ENCODE measurements at places on chromosomes 2 and 18.

GRCh38 chr2:176852667-176853066 is 359.9 kb upstream of the HNRNPA3 start:
- DNase-seq: peak; percentile 55

DNA sequence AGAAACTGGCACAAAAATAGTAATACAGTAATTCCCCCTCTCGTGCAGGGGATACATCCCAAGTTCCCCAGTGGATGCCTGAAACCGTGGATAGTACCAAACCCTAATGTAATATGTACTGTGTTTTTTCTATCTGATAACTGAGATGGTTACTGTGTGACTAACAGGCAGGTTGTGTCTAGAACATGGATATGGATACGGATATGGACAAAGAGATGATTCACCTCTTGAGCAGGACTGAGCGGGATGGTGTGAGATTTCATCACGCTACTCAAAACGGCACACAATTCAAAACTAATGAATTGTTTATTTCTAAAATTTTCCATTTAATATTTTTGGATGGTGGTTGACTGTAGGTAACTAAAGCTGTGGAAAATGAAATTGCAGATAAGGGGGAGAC is 3.4 kb downstream of the MBD1 start:
- no peak for DNase-seq

DNA sequence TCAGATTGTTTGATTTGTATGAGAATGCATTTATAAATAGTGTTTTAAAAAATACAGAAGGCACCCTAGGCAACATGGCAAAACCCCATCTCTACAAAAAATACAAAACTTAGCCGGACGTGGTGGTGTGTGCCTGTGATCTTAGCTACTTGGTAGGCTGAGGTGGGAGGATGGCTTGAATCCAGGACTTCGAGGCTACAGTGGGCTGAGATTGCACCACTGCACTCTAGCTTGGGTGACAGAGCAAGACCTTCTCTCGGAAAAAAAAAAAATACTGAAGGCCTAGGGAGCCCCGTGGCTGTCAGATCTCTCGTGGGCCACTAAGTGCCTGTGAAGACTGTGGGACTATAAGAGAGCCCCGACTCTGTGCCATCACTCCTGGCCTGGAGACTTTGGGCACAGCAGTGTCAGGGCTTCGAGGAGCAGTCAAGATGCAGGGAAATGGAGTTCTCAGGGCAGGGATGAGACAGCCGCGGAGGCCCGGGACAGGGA is 40.5 kb downstream of the MYO7B start:
- no peak for DNase-seq

DNA sequence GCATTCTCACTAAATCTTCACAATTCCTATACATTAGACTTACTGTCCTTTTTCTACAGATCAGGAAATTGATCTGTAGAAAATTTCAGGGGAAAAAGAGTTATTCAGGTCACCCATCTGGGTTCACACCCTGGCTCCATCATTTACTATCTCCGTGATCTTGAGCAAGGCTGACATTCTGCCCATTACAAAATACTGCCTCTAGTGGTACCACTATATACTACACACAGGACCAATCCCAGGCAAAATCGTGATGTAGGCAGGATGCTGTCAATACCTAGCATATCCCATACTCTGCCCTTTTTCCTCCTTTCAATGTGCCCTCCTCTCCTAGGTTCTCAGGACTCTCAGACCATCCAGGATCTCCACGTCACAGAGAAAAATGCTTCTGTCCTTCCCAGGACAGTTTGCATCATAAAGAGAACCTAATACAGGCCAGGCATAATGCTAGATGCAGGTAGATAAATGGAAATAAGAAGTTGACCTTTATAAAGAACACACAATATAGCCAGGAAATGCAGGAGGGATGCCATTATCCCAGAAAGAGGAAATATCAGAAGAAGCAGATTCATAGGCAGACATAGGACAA is 101.9 kb downstream of the CDH20 start:
- DNase-seq: no peak

DNA sequence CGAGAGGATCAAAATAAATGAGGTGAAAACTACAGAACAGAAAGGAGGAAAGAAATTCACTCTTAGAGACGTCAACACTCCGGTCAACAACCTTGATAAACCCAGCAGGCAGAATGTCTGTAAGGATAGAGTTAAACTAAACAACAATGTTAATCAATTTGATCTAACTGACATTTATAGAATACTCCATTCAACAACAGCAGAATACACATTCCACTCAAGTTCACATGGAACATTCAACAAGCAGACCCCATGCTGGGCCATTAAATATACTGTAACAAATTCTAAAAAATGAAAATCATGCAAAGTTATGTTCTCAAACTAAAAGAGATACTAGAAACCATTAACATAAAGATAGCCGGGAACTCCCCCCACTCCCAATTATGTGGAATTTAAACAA is 41.8 kb downstream of the FAM210A start:
- DNase-seq: no peak

DNA sequence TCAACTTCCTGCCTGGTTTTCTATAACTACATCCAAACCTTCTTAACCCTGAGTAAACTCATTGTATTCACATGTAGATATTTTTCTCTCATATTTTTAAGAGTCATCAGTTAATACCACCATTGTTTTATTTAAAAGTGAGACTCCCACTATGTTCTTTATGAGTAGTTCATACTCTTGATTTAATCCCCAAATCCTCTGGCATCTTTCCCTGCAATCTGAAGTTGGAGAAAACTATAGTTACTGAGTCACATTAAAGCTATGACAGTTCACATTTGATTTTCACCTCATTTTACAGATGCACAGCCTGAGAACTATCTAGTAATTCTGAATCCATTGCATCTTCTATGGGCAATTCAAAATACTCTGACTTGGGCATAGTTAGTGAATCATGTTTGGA is 1358.7 kb upstream of the NRXN1 start:
- DNase-seq: no peak

GRCh38 chr18:47995654-47996053 is 65.2 kb upstream of the SMAD2 start:
- DNase-seq: no peak

- peak; percentile 68 for DNase-seq
Observed at GRCh38 chr2:102251042-102251848, 60.1 kb upstream of the IL1RL1 start.

DNA sequence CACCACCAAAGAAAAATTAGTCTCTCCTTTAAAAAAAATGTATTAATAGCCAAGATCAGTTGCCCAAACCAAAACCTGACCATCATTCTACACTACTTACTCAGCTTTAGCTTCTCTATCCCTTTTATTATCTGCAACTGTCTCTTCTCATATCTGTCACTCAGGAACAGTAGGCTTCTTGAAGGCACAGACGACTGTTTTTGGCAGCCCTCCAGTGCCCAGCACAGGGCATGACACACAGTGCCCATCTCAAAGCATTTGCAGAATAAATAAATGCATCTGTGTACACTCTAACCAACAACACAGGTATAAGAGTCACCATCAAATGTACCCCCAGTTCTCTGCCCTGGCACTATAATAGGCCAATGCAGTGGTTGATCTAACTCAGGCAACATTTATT is 117.2 kb downstream of the UXS1 start:
- no peak for DNase-seq

- no peak for DNase-seq
Observed at GRCh38 chr18:58806826-58807714, 57.6 kb upstream of the ZNF532 start.

DNA sequence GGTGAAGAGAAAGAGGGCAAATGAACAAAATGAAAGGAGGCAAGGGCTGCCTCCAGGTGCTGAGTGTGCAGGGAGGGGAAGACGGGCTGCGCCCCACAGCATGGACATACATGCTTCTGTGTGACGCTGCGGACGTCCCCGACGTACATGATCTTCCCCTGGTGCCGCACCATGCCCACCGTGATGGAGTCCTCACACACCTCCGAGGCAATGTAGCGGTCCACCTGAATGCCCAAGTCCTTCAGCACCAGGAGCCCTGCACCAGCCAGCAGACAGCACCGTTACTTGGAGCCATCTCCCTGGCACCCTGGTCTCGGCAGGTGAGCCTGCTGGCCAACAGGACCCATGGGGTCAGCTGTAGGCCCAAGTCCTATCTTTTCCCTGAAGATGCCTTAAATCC is 73.1 kb upstream of the POMC start:
- DNase-seq: no peak

DNA sequence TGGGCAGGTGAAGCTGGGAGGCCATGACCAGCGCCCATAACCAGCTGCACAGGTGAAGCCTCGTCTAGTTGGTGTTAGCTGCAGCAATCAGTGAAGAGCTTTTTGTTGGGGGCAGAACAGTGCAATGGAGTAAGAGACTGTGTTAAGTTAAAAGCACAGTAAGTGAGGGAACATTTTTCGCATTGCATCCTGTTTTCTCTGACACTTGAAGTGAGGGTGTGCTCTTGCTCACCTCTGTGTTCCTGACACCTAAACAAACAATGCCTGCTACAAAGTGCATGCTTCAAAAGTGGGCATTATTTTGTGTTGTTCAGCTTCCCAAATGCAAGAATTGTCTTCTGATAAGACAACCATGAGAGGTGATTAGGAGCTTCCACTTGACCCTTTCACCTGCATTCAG is 324.0 kb upstream of the ACVR2A start:
- no peak for DNase-seq

- DNase-seq: no peak
Observed at GRCh38 chr2:169446452-169446851, 32.8 kb upstream of the BBS5 start.

- DNase-seq: no peak
Observed at GRCh38 chr2:207093234-207093633, 72.5 kb downstream of the KLF7 start.

GRCh38 chr2:51981783-51982182 is 949.9 kb upstream of the NRXN1 start:
- no peak for DNase-seq

GRCh38 chr18:8142131-8142711 is 467.0 kb upstream of the RAB12 start:
- DNase-seq: no peak

- peak; percentile 66 for DNase-seq
Observed at GRCh38 chr18:44507729-44508325, 172.9 kb upstream of the SETBP1 start.

DNA sequence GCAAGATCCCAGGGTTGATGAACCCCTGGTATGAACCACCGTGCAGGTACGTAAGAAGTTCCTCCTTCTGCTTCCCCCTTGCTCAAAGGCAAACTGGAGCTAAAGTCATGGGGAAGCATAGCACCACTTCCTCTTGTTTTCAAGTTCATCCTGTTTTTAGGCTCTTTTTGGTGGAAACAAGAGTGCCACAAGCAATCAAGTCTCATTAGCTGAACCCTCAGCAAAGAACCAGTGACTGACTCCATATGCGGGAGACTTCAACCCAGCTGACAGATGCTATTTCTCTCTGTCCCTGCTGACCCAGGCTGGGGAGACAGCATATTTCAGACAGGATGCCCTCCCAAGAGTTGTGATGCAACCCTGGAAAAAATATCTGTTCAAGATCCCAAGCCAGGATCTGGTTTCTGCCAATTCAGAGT is 47.7 kb downstream of the BCL2 start:
- peak; percentile 16 for DNase-seq

DNA sequence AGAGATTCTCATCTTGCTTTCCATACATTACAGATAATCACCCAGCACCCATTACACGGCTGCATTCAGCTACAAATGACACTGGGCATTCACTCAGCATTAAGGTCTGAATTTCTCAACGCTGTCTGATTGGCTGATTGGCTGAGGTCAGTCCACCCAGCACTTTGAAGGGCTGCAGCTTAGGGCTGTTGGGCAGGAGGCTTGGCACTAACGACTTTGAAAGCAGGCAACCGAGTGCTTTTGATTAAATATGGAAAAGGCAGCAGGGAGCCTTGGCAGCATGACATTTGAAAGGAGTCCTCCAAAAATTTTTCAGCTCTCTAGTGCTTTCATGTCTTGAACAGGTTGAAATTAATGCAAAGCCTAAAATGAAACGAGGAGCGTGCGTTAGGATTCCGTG is 253.0 kb downstream of the DCDC2C start:
- DNase-seq: no peak

DNA sequence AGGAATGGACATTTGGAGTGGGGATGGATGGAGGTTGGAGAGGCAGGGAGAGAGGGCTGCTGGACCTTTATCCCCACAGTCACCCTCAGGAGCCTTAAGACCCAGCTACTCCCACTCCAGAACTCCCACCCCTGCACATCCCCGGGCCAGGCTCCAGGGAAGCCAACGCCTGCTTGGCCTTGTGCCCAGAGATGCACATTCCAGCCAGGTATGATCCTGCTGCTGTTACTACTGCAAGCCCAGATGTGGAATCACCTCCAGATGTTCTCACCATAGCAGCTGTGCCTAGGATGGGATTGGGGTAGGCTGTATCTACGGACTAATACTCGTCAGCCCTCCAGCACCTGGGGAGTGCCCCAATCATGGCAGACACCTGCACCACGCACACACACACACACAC is 71.7 kb downstream of the ZFP36L2 start:
- DNase-seq: no peak

DNA sequence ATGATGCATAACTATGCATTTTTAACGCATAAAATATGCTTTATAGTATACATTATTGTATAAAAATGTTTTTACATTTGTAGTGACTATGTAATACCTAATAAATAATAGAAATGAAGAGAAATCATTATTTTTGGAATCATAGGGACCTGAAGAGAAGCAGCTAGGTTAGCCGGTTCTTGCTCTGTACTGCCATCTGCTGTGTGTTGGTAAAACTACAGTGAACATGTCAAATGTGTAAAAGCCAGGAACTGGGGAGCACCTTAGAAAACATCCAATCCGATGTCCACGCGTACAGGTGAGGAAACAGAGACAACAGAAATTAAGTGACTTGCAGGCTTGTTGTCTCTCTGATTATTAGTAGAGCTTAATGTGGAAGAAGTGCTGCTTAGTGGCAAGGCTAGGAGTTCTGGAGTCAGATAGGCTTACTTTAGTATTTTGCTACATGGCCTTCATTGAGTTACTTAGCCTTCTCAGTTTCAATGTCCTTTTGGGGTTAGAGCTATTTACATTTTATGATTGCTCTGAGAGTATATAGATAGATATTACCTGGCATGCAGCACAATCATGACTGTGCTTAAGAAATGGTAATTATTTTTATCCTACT is 386.5 kb downstream of the DLGAP1 start:
- no peak for DNase-seq

GRCh38 chr18:55249550-55249949 is 290.3 kb upstream of the CCDC68 start:
- no peak for DNase-seq

GRCh38 chr2:215428060-215428910 is 7.6 kb downstream of the FN1 start:
- DNase-seq: no peak

DNA sequence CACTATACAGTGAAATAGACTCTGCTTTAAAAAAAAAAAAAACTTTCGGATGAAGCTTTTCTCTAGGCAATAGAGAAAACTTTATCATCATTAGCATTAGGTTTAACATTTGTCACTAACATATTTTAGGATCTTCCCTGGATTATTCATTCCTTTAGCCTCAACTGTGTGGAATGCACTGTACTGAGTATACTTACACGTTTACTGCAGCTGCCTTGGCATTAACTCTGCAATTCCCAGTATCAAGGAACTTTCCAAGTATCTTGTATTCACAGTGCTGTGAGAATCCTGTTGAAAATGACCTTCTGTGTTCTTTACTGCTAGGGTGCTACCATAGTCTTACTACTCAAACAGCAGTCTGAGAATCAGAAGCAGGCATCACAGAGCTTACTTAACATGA is 328.2 kb upstream of the COL3A1 start:
- DNase-seq: no peak

- DNase-seq: no peak
Observed at GRCh38 chr2:66794070-66794469, 359.1 kb downstream of the MEIS1 start.

All from CD4-positive, alpha-beta T cell treated with Interleukin-1 beta for 1 hour (primary cell).